ENCODE measurements at places on chromosomes 2 and 18.

DNA sequence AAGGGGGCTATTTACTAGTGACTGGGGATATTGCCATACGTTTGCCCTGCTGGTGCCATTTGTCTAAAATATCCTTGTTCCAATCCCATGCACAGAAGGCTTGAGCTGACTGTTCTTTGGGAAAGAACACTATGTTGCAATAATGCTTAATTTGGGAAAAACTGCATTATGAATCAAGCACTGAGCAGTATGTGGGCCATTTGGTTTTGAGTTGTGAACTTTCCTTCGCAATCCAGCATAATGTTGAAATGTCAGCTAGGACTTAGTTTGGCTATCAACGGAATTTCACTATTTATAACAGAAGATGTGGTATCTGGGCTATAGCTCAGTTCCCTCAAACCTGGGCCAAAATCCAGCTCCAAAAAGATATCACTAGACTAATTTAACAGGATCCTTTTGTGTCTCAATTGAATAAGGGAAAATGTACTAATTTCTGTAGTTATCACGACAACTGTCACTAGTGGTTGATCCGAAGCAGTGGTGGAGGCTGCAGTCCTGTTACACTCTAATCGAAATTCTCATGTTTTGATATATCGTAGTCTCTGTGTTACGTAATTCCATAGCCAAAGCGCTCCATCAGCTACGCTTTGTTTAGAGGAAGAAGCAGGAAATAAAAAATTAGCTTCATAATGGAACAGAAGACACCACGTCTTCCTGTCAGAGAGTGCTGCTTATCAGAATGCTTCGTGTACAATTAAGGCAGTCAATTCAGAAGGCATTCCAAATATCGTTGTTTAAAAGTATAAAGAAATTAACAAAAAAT lies 686.8 kb upstream of the SALL3 start:
- no peak for DNase-seq

GRCh38 chr2:64989982-64990614 lies 899 bp downstream of the SLC1A4 start:
- DNase-seq: no peak

GRCh38 chr2:41475959-41476358 lies 571.9 kb upstream of the PKDCC start:
- DNase-seq: no peak

DNA sequence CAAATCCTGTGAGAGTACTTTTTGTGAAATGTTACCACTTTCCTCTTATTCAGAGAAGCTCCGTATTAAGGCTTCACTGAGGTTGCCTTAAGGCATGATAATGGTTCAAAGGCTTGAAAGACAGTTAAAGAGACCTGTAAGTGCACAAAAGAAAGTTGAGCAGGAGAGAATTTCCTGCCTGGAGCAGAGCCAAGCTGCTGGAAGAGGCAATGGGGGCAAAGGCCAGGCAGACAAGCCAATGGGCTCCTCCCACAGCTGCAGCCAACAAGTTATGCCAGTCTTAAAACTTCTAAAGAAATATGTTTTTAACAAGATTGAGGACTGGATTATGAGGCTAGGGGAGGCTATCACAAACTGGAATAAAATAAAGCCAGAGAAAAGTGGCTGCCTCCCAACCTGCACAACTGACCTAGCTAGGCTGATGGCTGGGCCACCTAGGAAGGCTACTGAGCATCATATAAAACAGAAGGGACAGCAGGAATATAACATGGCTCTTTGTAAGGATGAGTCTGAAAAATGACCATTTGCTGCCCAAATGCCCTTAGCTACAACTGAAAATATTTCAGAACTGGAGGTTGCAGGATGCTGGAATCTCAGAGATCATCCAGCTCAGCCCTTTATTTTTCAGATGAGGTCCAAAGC lies 2.1 kb downstream of the IL1B start:
- DNase-seq: no peak

DNA sequence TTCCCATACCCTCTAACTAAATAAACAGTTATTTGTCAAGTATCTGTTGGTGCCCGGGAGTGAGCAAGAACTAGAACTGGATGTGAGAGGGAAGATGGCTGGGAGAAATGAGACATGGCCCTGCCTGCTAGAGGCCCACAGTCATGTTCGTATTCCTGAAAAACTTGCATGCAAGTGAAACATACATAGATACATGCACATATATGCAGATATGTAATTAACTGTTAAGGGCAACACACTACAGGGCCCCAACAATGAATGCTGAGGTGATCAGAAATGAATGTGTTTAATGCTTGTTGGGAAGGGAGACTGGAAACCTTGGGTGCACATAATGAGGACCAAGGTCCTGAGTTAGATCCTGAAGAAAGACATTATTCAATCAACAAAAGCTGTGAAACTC lies 49.8 kb downstream of the ADD2 start:
- no peak for DNase-seq

DNA sequence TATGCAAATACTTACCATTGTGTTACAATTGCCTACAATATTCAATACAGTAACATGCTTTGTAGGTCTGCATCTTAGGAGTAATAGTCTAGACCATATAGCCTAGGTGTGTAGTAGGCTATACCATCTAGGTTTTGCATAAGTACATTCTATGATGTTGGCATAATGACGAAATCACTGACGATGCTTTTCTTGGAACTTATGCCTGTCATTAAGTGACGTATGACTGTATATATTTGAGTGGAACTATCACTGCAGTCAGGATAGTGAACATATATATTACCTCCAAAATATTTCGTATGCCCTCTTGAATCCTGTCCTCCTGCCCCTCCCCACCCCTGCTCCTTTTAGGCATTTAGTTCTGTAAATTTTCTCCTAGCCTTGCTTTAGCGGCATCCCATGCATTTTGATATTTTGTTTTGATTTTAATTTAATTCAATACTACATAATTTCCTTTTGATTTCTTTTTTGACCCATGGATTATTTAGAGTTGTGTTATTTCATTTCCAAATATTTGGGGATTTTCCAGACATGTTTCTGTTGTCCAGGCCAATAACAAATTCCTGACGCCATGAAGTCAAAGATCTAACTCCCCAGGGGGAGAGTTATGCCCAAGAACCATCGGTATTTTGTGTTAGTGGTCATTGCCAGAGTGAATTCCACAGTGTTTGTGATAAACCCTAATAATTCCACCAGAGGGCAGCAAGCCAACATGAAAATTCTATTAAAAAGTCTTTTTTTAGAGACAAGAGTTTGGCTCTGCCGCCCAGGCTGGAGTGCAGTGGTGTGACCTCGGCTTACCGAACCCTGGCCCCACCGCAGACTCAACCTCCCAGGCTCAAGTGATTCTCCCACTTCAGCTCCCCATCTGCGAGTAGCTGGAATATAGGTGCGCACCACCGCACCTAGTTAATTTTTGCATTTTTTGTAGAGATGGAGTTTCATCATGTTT lies 24.2 kb upstream of the CASP8 start:
- no peak for DNase-seq

DNA sequence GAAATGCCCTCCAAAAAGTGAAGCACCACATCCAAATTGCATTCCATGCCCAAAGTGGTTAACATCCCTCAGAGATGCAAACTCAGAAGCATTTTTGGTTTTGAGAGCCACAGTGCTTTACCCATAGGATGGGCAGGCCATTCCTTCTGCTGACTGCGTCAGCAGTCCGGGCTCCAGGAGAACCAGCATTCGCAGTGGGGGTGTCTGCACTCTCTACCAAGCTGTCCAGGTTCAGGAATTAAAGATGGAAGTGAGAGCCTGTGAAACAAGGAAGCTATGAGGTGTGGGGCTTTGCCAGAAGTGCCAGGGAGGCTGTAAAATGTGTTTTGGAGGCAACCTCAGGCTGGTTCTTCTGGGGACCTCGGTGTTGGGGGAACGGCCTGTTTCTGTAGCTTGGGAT lies 205.7 kb downstream of the AGAP1 start:
- DNase-seq: no peak

- DNase-seq: no peak
These were observed 98.2 kb downstream of the ZBTB7C start for GRCh38 chr18:48310999-48311398.

- DNase-seq: no peak
These were observed at the start of gene YES1 for GRCh38 chr18:811892-812375. Gene YES1, minus strand, starts transcription at chr18:812242. Its CDS starts 55,415 bp downstream, at chr18:756827.

DNA sequence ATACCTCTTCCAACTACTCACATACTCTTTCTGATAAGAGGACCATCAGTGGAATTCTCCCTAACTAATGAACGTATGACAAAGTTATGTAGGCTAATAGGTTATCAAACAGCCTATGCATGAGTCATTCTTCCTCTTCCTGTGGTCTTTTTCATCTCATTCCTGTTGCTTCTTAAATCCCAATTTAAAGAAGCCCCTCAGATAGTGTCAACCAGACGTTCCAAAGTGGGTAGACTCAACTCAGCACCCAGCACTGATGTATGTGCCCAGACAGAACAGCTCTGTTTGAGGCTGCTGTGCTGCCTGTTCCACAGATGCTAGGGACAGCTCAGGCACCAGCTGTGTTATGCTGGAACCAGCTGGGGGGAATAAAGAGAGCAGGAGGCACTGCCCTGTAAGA lies 52.6 kb downstream of the CXCR4 start:
- no peak for DNase-seq

- DNase-seq: no peak
These were observed 138.8 kb upstream of the SP5 start for GRCh38 chr2:170576296-170576695.

GRCh38 chr2:193276988-193277387 lies 1082.3 kb upstream of the TMEFF2 start:
- no peak for DNase-seq

- DNase-seq: no peak
These were observed 18.2 kb downstream of the PFN4 start for GRCh38 chr2:24104906-24105305.

DNA sequence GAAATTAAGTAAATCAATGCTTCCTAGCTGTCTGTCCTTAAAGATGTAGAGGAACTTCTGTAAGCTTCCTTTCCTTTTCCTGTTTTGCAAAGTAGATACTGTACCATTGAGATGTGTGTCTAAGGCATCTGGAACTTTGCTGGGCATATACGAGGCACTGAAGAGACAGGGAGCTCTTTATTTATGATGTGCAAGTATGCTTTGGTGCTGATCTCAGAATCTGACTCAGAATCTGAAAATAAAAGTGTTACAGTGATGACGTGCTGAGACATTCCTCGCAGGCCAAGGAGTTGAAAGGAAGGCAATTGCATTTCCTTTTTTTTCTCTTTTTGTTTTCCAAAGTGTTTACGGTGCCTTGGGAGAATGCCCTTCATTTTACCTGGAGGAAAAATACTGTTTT lies 230.9 kb upstream of the RGPD4 start:
- no peak for DNase-seq

DNA sequence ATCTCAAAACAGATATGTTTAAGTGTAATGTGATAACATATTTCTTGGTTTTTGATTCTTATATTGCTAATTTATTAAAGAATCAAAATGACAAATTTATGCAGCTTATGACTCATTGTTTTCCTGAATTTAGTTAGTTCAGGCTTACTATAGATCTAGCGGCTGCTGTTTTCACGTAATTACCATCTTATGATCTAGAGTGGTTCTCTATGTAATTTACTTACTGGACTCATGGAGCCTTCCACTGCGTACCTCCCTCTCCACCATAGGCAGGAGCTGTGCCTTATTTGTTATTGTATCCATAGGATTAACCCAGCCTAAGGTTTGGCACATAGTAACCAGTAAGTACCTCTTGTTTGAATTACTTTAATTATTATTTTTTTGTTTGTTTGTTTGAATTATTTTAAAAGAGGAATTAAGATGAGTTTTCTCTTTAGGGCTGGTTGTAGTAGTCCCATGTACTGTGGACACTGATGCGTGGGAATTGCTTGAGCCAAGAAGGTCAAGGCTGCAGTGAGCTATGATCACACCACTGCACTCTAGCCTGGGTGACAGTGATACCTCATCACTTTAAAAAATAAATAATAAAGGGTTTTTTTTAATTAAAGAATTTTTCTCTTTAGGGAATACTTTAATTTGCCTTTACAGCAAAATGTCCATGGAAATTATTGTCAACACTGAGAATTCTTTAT lies 165.5 kb downstream of the PHLPP1 start:
- no peak for DNase-seq

DNA sequence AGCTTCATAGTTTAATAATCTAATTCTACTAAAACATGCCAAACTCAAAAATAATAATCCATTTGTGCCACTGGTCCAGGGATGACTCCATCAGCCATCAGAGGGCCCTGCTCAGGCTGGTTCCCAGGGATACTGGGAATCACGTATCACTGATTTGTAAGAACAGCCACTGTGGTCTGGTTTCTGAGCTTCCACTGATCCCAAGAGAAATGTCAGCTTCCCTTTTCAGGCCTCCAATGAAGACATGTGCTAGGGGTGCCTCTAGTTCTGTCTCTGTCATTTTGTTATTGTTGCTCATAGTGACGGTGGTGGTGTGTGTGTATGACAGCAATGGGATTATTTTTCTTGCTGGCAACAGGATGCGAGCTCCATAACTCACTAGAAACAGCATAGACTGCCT lies 83.2 kb downstream of the CELF4 start:
- DNase-seq: no peak

DNA sequence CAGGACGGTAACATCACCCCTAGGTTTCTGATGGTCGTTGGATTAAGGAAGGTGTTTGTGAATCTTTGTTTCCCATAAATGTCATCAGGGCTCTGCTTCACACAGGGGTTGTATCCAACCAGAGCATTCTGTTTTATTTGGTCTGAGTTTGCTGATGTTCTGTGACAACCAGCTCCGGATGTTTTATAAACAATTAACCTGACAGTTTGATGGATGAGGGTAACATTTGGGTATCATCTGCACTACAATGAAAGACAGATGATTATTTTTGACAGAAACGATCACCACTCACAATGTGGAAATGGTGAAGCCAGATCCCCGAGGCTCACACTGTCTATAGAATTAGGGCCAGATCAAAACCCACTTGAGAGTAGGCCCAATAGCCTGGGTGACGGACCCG lies 107.1 kb downstream of the CDC42EP3 start:
- no peak for DNase-seq

DNA sequence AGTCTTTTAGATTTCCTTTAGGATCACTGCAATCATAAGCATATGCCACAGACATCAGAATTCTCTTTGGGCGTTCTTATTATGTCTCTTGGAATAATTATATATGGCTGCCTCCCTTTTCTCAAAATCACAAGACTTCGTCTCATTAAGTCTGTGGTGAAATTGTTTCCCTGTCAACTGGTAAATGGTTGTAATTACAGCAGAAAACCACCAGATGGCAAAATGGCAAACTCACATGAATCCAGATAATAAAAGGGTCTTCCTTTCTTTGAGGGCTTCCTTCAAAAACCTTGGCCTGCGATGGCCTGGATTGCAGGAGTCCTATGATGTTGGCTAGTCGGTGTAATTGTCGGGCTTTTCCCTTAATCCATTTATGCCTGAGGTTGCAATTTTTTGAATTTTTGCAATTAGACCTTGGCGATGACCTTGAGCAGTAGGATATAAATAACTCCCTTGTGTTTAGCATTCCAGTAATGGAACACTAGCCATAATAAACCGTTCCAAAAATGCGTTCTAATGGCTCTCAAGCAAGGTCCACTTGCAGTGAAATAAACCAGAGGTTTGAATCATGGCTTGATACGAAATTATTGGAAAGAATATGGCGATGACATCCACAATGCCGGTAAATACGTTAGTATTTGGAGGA lies 656.4 kb downstream of the MBD2 start:
- DNase-seq: peak; percentile 7

All from HuH-7.5 (cell line).